ENCODE measurements at places on chromosomes 3 and 15.

GRCh38 chr3:30370681-30371271 lies 235.6 kb upstream of the TGFBR2 start:
- no peak for DNase-seq

GRCh38 chr3:15535732-15536131 lies 14.2 kb upstream of the COLQ start:
- DNase-seq: no peak

GRCh38 chr3:45684327-45684892 lies 4.8 kb upstream of the SACM1L start:
- DNase-seq: no peak

DNA sequence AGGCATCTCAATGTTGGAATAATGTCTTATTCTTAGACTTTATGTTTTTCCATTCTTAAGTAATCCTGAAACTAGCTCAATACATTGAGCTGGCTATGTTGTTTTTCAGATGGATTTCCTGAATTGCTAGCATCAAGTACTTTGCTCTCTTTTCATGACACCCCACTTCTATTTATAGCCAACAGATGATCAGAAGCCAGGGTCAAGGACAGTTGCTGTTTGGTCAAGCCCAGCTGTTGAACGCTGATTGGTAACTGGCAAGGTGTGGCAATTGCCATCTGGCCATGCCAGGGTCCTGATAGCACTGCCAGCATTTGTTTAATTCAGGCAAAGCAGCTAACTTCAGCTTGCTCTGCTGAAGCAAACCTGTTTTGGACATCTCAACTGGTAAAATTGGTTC lies 46.2 kb upstream of the PLCL2 start:
- no peak for DNase-seq

- no peak for DNase-seq
These were observed 101.1 kb downstream of the ADCY5 start for GRCh38 chr3:123347691-123348264.

- no peak for DNase-seq
These were observed 53.5 kb downstream of the ZPLD1 start for GRCh38 chr3:102488331-102488730.

DNA sequence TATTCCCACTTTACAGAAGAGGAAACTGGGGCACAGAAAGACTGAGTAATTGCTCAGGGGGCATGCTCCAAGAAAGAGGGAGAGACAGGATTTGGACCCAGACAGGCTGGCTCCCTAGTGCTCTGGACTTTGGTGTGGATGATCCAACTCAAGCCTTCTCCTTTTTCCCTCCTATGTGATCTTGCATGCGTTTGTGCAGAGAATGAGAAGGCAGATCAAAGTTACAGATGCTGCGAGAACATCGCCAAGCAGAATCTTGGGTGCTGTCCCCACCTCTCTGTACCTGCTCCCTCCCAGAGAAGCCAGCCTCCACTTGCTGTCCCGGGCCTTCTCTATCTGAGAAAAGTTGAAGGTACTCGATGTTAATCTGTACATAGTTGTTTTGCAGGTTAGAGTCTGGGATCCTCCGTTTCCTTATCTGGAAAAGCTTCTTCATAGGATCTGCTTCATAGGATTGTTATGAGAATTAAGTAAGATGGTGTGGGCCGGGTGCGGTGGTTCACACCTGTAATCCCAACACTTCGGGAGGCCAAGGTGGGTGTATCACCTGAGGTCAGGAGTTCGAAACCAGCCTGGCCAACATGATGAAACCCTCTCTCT lies 10.2 kb downstream of the GNB5 start:
- DNase-seq: no peak

Data from pancreas (tissue), 10 donors.